DMS 273 treated with DMSO at 0.1 percent for 48 hours (cell line): ENCODE measurements at places on chromosomes 1 and 21.

- no peak for DNase-seq
Observed at GRCh38 chr1:4974981-4975685, 320.7 kb downstream of the AJAP1 start.

DNA sequence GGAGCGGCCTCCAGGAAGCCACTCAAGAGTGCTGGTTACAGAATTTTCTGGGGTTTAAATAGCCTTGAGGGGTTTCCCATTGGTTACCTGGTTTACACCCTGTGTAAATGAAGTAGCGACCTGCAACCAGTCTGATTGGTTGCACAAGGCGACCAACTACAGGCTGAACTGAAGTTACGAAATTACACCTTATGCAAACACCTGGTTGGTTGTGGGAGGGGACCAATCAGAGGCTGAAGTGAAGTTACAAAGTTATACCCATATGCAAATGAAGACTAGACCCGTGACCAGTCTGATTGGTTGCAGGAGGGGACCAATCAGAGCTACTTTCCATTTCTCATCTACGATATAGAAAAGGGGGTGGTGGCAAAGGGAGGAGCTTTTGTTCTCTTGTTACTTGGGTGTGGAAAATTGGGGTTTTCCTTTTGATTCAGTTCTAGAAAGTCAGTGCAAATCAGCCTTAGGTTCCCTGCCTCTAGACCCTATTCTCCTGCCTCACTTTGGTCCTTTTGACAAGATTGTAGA lies 22.2 kb upstream of the C1orf174 start:
- DNase-seq, result no peak

- peak; percentile 42 for DNase-seq
Observed at GRCh38 chr1:208681878-208682663, 437.9 kb upstream of the PLXNA2 start.

DNA sequence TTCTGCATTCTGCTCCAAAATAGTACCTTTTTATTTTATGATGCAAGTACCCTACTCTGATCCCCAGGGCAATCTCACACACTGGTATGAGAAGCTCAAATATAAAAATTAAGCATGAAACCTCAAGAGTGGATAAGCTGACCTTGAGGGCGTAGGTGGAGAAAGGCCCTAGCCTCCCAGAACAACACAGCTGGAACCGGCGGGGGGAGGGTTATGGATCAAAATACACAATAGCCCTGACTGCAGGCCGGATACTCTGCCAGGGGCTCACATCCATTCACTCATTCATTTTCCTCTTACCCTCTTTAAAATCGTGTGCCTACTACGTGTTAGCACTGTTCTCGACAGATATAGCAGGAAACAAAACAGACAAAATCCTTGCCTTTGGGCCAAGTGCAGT lies 32.8 kb upstream of the ECE1 start:
- DNase-seq, result no peak

- no peak for DNase-seq
Observed at GRCh38 chr1:210298936-210299335, 29.8 kb upstream of the HHAT start.

DNA sequence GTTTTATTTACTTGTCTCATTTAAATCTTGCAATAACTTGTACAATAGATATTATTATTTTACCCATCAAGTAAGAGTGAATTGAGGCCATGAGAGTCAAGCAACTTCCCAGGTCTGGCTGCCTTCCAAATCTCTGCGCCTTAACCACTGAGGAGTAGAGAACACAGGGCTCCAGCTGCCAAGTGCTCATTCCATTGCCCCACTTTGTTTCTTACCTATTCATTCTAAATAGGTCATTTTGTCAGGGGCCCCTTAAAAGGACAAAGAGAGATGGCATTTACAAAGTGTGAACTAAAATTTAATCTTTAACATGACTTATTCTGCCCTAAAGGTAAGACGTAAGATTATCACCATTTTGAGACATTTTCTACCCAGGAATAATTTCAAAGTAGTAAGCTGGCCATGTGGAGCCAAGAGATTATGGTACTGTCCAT lies 3.5 kb downstream of the PPP1R15B start:
- peak; percentile 47 for DNase-seq

DNA sequence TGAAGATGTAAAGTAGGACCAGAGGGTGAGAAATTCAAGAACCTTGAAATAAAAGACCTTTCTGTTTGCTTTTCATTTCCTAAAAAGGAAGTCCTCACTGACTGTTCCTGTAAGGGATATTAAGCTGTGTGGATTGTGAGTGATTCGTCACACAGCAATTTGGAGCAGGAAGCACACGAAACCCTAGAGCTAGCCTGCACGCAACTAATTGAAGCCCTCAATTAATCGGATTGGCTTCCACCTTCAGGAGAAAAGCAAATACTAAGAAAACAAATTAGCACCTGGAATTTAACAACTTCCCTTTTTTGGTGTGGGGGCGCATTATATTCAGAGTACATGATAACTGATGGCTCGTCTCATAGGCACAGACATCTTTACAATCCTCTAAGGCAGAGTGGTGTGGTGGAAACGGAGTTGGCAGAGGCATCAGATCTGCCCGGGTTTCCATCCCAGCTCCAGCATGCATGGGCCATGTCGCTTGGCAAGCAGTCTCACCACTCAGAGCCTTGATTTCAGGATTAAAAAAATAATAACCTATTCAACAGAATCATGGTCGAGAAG lies 95.2 kb downstream of the KCNJ15 start:
- no peak for DNase-seq

DNA sequence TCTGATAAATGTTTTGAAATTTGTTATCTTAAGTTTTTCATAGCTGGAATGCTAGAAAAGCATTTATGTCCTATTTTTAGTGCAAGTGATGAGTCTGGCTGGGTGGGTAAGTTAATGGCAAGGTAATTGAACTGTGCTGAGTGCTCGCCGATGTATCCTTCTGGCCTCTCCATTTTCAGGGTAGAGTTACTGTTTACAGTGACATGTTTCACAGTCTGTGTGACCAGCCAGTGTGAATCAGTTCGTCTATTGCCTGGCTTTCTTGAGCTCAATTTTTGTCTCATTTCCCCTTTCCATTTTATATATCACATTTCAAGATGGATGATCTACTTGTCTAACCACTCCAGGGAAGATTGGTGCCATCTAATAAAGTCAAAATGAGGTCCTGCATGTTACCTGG lies 44.1 kb downstream of the ITSN1 start:
- no peak for DNase-seq

GRCh38 chr1:245901037-245901436 lies 606.0 kb downstream of the SMYD3 start:
- DNase-seq, result no peak

GRCh38 chr1:214085325-214085724 lies 97.6 kb downstream of the PROX1 start:
- DNase-seq, result no peak

- DNase-seq, result no peak
Observed at GRCh38 chr1:224199679-224200078, 16.6 kb downstream of the DEGS1 start.

DNA sequence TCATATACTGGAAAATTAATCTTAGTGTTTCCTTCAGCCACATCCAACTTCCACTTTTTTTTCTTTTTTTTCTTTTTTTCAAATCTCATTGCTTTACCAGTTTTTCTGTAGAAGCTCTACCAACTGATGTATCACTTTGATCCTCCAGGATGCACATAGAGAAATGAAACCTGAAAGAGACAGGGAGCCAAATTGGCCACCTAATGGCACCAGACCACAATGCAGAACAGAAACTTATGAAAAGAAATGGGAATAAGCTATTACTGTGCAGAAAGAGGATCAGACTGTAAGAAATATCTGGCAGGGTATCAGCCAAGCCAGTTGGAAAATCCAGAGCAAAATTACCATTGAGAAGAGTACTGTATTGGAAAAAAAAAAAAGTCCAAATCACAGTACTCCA lies 1514.2 kb downstream of the MRPL39 start:
- DNase-seq, result no peak

DNA sequence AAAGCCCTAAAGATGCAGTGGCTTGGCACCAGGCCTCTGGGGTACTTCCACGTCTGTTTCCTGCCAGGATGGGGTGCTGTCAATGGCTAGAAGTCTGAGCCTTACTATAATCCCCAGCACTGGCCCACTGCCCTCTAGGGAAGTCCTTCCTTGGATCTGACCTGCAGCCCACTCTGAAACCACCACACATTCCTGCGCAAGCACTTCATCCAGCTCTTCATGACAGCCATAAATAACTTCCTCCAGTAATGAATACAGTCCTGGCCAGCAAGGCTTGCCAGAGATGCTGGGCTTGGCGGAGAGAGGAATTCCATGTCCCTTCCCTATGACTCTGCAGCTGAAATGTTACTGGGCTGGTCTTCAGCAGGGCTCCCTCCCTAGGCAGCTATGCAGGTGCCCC lies 32.6 kb downstream of the ALPL start:
- DNase-seq, result no peak

DNA sequence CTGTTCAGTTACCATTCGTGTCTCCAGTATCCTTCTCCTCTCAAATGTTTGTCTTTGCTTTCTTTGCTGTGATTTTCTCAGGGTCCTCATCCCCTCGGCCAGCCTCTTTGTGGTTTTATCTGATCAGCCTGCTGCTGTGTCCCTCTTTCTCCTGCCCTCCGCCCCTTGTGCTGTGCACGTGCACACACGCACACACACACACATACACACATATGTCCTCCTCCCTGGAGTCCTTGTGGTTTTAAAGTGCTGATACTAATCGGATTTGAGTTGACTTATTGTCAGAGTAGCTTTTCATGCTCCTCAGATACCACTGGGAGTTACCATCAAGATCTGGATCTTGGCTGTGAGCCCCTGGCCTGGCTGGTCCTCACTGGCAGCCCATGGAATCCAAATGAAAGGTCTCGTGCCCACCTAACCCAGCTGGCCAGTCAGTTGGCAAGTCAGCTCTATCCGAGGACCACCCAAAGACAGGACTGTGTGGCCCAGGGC lies 34.1 kb downstream of the QSOX1 start:
- DNase-seq, result no peak

DNA sequence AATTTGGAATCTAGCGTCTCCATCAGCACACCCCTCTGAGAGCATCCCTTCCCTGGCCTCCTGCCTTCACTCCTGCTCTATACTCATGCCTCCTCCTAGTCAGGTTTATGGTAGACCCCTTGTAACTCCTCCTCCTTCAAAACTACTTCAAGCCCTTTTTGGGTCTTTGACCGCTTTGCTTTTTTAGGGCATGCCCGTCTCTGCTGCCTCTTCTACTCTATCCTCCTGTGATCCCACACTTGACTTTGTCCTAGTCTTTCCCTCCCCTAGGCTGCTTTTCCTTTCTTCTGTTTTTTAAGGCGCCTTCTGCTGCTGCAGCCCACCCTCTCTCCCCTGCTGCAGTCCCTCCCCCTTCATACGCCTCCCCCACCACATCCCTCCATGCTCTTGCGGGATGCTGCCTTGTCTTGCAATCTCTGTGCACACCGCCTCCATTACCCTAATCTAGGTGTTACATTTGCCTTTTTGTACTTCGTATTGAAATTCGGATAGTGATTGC lies 1.5 kb downstream of the SNX27 start:
- no peak for DNase-seq

DNA sequence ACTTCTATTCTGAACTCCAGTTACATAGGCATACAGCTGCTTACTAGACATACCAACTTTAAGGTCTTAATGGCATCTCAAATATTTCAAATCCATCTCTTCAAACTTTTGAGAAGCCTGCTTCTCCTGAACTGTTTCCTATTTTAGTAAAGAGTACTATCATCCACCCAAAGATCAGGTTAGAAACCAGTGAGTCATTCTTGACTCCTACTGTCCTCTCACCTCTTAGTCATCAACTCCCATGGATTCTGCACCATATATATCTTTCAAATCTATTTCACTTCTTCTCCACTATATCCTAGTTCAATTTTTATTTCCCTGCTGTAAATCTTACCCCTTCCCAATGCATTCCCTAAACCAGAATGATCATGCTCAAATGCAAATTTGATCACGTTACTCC lies 18.1 kb upstream of the BEND5 start:
- no peak for DNase-seq

DNA sequence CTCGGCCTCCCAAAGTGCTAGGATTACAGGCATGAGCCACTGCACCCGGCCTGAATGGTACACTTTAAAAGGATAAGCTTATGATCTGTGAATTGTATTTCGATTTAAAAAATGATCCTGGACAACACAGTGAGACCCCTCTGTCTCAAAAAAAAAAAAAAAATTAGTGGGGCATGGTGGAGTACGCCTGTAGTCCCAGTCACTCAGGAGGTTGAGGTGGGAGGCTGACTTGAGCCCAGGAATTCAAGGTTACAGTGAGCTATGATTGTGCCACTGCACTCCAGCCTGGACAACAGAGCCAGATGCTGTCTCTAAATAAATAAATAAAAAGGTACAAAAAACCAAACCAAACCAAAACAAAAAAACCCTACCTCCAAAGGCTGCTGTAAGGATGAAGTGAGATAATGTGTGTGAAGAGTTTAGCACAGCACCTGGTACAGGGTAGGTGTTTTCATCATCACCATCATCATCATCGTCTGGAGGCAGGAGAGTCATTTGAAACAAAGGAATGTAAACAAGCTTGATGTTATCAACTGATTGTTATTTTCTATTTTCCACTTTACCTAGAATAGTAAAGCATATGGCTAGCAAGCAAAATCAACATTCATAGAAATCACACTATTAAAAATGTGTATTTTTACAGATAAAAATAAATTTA lies 22.5 kb upstream of the HTR1D start:
- DNase-seq, result no peak

DNA sequence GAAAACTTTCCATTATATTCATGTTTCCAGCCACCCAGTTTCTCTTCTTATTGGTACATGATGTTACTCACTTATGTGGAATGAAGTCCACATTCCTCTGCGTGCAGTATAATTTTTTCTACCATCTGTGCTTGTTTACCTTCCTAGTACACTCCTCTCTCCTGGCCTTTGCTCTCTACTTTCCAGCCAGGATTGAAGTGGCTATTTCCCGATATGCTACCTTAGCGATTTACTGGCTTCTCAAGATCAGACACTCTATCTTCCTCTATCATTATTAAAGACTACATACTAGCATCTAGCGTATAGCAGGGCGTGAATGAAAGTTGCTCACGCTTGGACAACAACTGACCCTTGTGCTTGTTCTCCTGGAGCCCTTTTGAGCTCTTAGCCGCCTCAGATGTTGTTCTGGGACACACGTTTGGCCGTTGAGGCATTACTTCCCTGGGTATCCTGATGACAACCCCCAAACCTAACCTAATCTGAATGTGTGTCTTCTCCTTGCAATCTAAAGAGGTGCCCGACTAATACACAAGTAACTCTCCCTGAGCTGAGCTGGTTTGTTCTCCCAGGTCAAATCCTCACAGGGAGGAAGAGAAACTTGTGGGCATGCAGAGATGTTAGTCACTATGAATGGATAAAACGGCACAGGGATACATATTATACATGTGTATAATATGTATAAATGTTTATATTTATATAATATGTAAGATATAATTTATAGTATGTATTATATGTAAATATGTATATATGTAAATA lies 13.4 kb upstream of the MTARC2 start:
- no peak for DNase-seq
